ENCODE measurements at places on chromosomes 3 and 15.

GRCh38 chr15:97995192-97995591 is 34.7 kb downstream of the ARRDC4 start:
- DNase-seq: no peak

DNA sequence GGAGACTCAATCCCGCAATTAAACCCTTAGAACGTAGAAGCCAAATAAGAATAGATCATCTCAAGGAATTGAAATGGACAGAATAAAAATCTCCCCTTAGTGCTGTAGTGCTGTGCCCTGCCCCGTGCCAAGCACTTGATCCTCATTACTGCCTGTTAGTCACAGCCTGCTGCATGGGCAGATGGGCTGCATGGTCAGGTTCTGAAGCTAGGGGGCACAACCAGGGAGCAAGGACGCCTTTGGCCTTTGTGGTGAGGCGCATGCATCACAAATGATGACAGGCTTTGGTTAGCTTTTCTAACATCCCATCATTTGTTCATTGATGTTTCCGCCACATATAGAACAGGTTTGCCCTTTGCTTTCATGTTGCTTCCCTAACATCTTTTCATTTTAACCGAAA is 336.3 kb upstream of the ADAMTS9 start:
- DNase-seq: no peak

- DNase-seq: no peak
Measured at GRCh38 chr15:35506272-35506870, 39.6 kb downstream of the DPH6 start.

- DNase-seq: peak; percentile 7
Measured at GRCh38 chr3:46386205-46386604, 15.5 kb downstream of the CCR5 start.

- no peak for DNase-seq
Measured at GRCh38 chr3:110646496-110646895, 425.1 kb upstream of the NECTIN3 start.

- no peak for DNase-seq
Measured at GRCh38 chr3:40924559-40925141, 274.7 kb upstream of the CTNNB1 start.

- no peak for DNase-seq
Measured at GRCh38 chr3:69718866-69719586, 20.2 kb upstream of the MITF start.

DNA sequence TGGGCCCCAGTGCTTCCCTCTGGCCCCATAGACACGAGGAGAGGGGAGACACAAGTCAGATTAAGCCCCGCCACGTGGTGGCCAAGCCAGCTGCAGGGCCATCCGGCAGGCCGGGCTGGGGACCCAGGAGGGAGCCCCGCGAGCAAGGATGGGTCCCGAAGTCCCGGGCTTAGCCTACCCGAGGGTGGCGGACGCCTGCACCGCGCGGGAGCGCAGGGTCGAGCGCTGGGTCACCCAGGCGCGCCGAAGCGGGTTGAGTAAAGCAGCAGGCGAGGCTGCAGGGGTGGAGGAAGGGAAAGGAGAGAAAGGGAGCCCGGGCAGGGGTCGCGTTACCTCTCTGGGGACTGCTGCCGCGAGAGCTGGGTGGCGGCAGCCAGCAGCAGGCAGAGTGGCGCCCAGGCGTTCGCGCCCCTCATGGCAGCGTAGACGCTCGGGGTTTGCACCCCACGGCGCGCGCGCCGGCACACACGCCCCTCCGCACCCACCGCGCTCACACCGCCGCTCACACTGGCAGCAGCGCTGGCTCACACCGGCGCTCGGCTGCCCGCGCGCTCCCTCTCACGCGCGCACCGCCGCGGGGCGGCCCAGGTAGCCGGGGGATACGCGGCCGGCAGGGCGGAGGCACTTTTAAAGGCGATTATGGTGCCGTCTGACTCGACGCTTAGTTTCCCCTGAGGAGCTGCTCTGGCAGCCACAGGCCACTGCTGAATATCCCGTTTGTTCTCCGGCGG is at the start of gene PCOLCE2:
Gene PCOLCE2 (minus strand): TSS at position 603 of the 731 bp plus-strand sequence. CDS start 187 bp downstream, at position 416.
- DNase-seq: no peak

DNA sequence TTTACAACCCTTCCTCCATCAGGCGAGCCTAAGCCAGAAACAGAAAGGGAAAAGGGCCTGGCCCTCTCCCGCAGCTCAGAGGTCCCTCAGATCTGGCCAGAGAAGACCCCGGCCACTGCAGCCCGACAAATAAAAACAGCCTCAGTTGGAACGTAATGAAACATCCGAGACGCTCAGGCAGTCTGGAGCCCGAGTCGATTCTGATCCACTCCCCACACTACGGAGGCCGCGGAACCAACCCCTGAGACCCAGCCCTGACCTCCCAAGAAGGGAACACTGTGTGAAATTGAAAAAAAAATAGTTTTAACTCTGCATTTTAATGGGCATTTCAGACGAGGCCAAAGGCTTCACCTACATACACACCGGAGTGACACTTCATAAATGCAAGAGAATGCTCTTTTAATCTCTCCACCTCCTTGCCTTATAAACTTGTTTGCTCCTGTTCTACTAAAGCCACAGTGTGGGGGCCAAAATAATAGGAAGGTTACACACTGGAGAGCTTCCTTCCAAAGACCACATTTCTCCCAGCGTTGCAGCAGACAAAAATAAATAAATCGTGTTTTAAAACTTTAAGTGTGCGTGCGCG is 3.7 kb downstream of the MEIS2 start:
- DNase-seq: no peak

GRCh38 chr3:18436213-18436612 is 11.1 kb upstream of the SATB1 start:
- DNase-seq: no peak

Data from NCI-H187 treated with DMSO at 0.1 percent for 48 hours (cell line).